Stimulated activated CD4-positive, alpha-beta T cell treated with anti-CD3 and anti-CD28 coated beads, Interleukin-1b, Interleukin-23, amount 100 ng/mL, for 1 hour (primary cell): ENCODE measurements at places on chromosomes 12 and 14.

- DNase-seq = no peak
Observed at GRCh38 chr12:14949631-14950030, 11.3 kb upstream of the ERP27 start.

GRCh38 chr14:97164021-97164420, 366.8 kb downstream of the VRK1 start:
- no peak for DNase-seq

- DNase-seq = no peak
Observed at GRCh38 chr12:106147956-106148355, 9.2 kb upstream of the NUAK1 start.

- DNase-seq = no peak
Observed at GRCh38 chr14:36757734-36758601, 96.3 kb downstream of the PAX9 start.

GRCh38 chr12:62722971-62723680, 211.8 kb downstream of the PPM1H start:
- no peak for DNase-seq

DNA sequence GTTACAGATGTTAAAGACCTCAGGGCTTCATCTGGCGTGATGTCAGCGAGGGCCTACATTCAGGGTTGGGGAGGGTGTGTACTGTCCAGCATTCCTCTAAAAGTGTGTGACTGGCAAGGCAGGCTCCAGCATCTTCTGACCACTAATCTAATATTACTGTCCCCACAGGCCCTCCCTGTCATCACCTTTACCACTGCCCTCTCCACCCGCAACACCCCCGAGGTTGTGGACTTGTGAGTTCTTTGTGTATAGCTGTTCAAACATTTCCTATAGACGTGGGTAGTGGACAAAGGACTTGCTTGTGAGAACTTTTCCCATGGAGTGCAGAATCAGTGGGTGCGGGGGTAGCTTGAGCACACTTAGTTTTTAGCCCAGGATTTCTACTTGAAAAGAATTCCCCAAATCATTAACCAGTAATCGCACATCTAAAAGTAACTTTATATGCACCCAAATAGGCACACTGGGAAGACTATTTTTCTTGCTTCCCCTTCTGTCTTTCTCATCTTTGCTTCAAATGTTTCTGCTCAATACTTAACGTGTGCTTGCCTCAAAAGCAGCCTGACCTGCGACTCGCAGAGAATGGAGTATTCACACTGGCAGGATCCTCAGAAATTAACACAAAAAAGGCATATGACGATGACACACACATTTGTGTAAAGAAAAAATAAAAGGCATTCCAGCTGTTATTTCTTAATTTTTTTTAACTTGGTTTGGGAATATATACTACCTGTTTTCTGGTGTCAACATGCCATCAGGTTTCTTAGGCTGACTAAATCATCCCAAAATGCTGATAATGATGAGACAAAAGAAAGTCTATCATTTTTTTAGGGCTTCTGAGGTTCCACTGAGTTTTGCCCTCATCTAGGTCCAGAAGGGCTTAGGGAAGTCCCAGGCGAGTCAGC, 158.4 kb upstream of the HIF1A start:
- no peak for DNase-seq

- no peak for DNase-seq
Observed at GRCh38 chr14:63282997-63283883, 35.5 kb downstream of the GPHB5 start.

DNA sequence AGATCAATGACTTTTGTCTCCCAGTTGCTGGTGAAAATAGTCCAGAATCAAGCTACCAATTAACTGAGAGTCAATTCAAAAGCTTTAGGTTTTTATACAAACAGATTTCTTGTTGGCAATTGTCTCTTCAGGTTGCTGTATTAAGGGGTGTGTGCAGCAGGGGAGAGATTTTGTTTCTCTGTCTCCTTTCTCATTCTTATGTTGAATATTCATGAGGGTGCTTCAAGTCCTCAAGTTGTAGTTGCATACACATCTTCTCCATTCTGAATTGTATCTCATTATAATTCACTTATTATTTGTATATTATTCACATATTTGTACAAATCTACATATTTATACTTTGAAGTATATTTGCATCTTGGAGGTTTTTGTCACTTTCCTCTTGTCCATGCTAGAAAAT, 126.7 kb upstream of the PTPRQ start:
- DNase-seq = no peak

DNA sequence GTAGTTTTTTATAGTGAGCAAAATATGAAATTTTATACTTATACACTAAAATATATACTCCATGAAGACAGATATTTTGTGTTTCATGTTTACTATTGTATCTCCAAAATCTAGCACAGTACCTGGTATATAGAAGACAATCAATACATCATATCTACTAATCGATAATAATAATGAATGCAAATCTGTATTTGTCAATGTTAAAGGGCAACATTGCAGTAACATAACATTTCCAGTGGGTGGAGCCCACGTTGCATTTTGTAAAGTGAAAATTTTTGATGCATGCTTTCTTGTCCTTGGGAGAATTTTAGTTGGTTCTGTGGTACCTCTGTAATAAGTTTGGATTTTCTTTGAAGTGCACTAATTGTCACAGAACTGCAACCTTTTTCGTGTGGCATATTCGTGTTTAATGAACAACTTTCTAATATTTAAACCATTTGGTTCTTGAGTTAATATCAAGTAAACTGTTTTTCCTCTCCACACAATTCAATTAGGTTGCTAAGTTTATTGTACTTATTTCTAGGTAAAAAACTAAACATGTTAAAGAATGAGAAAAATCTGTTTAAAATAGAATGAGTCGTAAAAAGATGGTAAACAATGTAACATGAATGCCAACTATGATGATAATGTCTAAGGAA, 47.4 kb downstream of the AVPR1A start:
- no peak for DNase-seq

- no peak for DNase-seq
Observed at GRCh38 chr12:27257104-27257843, 13.2 kb downstream of the STK38L start.

DNA sequence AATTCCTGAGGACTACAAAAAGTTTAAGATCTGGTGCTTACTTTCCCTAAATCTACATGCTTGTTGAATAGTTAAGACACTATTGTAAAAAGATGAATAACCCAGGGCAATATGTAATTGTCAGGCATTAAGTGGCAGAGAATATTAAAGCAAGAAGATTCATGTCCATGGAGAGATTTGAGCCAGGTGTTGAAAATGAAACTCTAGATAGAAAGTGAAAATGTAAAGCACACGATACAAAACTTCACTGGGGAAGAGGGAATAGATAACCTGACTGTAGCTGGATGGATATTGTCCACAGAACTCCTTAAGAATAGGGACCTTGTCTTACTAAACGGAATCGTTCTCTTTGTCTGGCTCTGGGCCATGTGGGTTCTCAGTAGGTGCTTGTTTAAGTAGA, 5.0 kb downstream of the CAND1 start:
- no peak for DNase-seq

DNA sequence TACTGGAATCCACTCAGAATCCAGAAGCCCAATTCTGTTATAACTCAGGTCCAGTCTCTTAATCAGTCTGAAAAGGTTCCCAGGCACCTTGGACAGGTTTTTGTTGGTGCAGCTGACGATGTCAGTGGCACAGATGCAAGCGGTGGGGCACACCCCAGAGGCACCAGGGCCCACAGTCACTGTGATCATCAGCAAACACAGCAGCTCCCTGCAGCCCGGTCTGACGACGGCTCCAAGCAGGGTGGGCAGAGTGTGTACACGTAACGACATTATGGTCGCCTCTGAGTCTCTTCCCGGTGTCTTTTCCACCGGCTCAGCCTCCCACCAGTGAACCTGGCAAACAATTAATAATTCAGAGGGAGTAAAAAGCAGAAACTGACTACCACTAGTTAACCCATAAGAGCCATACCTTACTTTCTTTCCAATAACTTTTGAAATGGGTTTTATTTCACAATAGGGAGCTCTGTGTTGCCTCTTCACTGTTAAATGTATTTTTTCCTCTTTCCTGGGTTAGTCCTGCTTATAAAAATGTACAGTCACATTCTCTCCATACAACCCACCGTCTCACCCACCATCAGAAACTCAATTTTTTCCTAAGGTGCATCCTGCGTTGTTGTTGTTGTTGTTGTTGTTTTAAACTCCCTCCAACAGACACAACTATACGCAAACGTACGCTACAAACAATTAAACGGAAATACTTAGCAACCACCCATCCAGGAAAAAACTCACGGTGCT, 521 bp upstream of the PCED1B start:
- DNase-seq = no peak

GRCh38 chr12:112430929-112431328, 12.2 kb downstream of the PTPN11 start:
- no peak for DNase-seq

DNA sequence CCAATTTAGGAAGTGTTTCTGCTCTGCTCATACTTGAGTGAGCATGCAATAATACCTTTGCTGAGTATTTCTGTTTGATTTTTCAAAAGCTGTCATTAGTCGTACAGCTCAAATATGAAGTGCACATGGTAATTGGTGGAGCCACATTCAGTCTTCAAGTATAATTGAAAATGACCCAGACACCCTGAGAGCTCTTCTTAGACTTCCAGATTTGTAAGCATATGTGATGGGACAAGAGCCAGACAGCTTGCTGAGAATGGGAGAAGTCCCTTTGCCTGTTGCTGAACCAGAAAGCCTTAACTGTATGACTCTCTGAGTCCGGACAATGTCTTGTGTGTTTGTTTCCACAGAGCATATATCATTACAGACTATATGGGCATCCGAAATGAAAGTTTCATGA, 307.3 kb downstream of the TMEM117 start:
- DNase-seq = no peak

DNA sequence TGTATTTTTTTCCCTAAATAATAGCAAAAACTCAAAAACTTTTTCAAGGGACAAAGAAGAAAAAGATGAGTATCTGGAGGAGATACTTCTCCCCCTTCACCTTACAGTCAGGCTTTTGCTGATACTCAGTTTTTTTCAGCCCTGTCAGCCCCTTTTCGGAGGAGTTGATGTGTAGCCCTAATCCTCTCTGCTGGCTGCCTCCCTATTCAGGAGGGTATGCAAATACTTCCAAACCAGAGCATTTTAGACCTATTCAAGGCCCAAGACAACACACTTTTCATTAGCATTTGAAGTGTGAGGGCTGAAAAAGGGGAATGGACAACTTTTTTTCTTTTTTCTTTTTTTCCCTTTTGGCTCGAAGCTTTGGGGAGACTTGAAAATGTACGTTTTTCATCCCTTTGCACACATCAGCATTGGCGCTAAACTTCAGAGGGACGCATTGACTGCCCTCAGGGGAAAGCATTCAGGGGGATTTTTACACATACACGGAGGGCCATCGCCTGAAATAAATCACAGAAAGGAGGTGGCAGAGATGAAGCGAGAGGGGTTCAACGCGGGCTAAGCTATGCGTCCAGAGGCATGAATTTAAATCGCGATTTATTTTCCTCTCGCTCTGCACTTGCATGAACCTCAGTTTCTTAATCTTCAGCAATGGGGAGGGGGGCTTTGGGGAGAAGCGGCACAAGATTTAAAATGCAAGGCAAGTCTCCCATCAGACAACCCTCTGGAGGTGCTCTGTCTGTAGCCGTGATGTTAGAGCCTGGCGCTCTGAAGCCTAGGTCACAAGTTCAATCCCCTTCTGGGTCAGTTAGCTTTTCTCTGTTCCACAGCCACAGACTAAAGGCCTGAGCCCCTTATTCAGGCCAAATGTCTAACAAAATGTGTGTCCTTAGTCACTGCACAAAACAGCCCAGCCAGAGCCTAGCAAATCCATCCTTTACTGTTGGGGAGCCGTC, 86.3 kb downstream of the ASCL1 start:
- DNase-seq = no peak

DNA sequence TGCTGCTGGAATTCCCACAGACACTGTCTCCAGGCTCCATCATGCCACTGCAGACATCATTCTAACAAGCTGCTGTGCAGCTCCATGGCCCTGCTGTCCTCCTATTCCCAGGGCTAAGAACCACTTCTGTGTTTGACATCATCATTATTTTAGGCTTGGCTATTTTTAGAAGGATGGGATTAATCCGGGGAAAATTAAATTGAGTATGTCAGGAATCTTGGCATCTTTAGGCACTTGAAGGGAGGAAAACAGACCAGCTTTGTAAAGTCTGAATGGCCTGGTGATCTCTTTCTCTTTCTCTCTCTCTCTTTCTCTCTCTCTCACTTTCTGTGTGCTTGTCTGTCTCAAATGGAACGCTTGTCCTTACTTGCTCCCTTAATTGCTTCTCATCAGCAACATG, 568.3 kb upstream of the FLRT2 start:
- DNase-seq = no peak

GRCh38 chr12:27922531-27923139, 49.9 kb downstream of the PTHLH start:
- no peak for DNase-seq

DNA sequence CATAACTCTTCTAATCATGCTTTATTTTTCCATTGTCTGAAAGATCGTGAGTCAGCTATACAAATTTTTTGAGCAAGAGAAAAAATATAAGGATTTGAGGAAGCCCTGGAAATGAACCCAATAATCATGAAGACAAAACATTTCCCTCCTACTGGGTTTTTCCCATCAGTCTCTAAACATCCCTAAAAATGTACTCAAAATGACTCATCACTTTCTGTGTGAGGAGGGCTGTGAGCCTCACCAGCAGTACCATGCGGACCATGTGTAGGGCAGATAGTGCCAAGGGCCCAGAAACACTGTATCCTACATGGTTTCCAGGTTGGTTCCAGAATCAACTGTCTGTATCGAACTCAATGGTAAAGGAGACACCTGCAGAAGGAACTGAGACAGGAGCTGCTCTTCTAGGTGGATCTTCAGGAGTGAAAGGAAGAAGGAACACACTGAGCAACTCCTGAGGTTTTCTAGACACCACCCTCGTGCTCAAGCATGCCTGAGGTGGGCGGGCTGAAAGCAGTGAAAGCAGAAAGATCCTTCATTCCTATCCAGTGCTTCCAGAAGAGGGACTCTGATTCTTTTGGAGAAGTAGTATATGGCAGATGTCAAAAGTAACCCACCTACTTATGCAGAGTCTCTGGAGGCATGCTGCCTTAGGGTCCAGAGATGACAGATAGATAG, 48.6 kb upstream of the RHOJ start:
- no peak for DNase-seq

DNA sequence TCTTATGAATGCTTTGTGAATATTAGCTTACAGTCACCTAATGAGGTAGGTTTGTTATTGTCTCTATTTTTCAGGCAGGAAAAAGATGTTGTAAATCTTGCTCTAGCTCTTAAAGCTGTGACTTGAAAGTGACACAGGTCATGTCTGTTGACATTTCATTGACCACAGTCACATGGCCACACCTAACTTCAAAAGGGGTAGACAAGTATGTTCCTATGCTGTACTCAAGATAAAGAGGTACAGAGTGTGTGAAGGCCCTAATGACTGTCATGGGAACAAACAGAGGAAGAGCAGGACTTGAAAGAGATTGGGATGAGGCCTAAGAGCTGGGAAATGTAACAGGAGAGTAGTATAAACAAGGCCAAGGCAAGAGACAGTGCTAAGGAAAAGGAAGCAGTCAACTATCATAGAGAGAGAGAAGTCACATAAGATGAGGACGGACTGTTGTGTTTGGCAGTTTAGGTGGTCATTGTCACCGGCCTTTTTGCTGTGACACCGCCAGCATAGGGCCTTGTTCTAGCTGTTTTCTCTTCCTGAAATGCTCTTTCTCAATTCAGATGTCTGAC, 181.0 kb downstream of the CFAP54 start:
- no peak for DNase-seq
